Endothelial cell (in vitro differentiated cells): ENCODE measurements at places on chromosomes 4 and X.

DNA sequence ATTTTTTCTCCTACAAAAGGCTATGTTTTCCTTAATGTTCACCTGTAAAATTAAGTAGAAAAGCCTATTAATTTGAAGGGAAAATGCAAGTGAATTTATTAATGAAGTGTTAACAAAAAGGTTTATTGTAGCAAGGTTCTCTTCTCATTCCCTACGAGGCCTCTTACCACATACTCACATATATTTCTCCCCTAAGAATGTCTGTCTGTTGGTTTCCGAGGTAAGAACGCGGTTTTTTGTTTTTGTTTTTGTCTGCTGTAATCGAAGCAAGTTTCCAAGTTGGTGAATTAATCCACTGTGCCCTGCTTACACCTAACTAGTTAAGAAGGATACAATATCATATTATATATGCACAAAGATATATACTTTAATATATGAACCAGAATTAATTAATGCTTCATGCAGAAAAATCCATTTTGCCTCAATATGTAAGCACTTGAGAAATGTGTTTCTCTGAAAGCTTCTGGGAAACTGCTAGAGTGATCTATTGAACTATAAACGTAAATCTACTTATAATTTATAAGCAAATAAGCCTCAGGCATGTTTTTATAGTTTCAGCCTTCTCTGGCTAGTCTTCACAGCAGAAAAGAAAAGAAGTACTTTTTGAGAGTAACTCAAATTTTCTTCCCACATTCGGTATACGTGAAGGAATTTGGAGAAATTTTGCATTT lies 120.8 kb downstream of the EGF start:
- no peak overlapping the region for H3K27ac ChIP-seq
- H3K4me1 ChIP-seq: no peaks in the 10 kb centered on the region
- no peak overlapping the region for H3K4me3 ChIP-seq
- H3K36me3 ChIP-seq: no peaks in the 10 kb centered on the region

DNA sequence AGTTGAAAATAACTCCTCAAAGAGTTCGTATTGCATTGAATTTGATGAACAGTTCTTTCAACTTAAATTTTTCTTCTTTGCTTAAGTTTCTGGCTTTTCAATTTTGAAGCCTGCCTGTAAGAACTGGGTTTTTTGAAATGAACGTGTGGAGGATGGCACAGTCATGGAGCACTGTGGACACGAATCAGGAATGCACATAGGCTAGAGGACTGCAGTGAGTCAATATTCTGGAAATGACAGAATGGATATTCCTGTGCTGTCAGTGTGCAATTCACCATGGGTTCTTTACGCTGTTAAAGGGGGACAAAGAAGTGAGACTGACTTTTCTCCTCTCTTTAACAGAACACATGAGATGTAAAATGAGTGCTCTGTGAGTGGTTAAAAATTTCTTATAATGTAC lies 368.0 kb upstream of the AGA start:
- DNase-seq: no peak
- peaks cover 4% of the 10 kb centered on the region for H3K4me1 ChIP-seq
- no peak overlapping the region for H3K4me3 ChIP-seq
- no peaks in the 10 kb centered on the region for H3K27me3 ChIP-seq

DNA sequence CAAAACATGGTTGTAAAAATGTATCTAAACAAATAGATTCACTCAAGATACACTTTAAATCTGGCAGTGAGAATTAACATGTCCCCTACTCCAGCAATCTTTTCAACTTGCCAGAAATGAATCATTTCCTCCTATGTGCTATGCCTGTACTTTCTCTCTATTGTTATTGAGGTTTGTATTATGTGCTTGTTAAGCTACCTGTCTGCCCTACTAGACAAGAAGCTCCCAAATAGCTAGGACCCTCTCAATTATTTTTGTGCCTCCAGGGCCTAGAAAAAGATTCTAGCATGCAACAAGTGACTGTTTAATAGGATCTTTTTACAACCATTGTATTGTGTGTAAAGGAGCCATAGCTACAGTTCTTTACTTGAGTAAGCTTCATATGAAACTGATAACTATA lies 3.5 kb upstream of the SAP30 start:
- H3K4me3 ChIP-seq: no peak overlapping the region
- peaks cover 27% of the 10 kb centered on the region for H3K4me1 ChIP-seq
- H3K27ac ChIP-seq: no peak overlapping the region
- no peak for DNase-seq

DNA sequence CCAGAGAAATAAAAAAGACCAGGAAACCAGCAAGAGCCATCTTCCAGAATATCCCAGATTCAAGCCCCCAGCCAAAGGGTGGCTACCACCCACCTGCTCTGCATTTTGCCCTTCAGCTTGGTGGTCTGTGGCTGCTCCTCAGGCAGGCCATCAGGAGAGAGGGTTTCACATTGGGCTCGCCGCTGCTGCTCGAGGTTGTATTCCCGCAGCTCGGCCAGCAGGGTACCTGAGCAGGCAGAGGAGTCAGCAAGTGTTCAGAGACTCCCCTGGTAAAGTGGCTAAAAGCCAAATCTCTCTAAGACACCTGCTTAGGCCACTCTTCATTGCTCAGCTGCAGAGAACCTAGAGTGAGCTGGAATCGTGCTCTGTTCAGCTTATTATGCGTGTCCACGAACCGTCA lies 110.8 kb upstream of the HSD17B10 start:
- no peak overlapping the region for H3K4me3 ChIP-seq
- no peak overlapping the region for H3K27ac ChIP-seq
- H3K4me1 ChIP-seq: peaks cover 5% of the 10 kb centered on the region
- peaks cover 37% of the 10 kb centered on the region for H3K36me3 ChIP-seq
- peaks cover 7% of the 10 kb centered on the region for H3K27me3 ChIP-seq
- DNase-seq: no peak

DNA sequence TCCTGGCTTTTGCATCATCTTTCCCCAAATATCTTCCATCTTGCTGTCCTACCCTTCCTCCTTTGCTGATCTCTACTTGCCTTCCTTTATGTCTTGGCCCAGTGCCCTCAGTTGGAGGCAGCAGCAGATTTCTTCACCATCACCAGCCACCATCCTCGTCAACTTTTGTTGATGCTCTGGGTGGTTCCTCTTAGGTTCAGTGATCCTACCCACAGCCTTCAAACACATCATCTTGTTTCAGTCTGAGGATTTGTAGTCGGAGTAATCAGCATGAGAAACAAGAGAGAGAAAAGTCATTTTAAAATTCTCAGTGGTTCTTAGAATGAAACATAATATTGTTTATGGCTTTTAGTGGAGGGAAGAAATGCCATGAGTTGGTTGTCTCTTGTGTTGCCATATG lies 65.8 kb downstream of the FTHL17 start:
- no peak overlapping the region for H3K4me3 ChIP-seq
- no peaks in the 10 kb centered on the region for H3K27me3 ChIP-seq
- H3K36me3 ChIP-seq: no peaks in the 10 kb centered on the region

- no peaks in the 10 kb centered on the region for H3K36me3 ChIP-seq
- H3K4me1 ChIP-seq: no peaks in the 10 kb centered on the region
- H3K4me3 ChIP-seq: no peak overlapping the region
- no peaks in the 10 kb centered on the region for H3K27me3 ChIP-seq
- DNase-seq: peak; percentile 3
Observed at GRCh38 chrX:104370089-104370488, 115.4 kb upstream of the ESX1 start.

DNA sequence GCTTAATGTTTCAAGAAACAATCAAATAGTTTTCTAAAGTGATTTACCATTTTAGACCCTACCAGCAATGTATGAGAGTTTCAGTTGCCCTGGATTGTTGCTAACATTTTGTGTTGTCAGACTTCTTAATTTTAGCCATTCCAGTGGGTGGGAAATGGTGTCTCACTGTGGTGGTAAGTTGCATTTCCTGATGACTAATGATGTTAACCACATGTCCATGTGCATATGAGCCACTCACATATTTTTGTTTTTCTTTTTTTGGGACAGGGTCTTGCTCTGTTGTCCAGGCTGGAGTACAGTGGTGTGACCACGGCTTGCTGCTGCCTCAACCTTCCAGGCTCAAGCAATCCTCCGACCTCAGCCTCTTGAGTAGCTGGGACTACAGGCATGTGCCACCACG lies 48.3 kb downstream of the MED28 start:
- H3K27me3 ChIP-seq: peaks cover 4% of the 10 kb centered on the region
- no peaks in the 10 kb centered on the region for H3K4me1 ChIP-seq
- no peak overlapping the region for H3K4me3 ChIP-seq
- H3K36me3 ChIP-seq: no peaks in the 10 kb centered on the region
